Vein endothelial cell (primary cell): ENCODE measurements at places on chromosomes 7 and 10. TPM values are rescaled to one million over a fixed set of nuclear protein-coding genes. Genes with fewer than 3 reads are reported as not detected.

OR2A7 gene
- total RNA-seq: not detected in 2 replicates

TWNK gene
- 5.3 and 5.6 TPM in 2 replicates for total RNA-seq

TAS2R4 gene
- 0.98 and 1.9 TPM in 2 replicates for total RNA-seq

C1QL3 gene
- 0.48 TPM in 1 of 2 replicates, not detected in the other for total RNA-seq

RPP30 gene
- 31.0 and 38.4 TPM in 2 replicates for total RNA-seq

GPC2 gene
- 5.3 and 6.5 TPM in 2 replicates for total RNA-seq

MYL7 gene
- total RNA-seq: not detected in 2 replicates

HTRA1 gene
- total RNA-seq: 32.0 and 39.1 TPM in 2 replicates

FFAR4 gene
- not detected in 2 replicates for total RNA-seq

PON1 gene
- total RNA-seq: not detected in 2 replicates

AGMO gene
- 10.8 and 11.8 TPM in 2 replicates for total RNA-seq

PTN gene
- total RNA-seq: not detected in 2 replicates

RAB11FIP2 gene
- total RNA-seq: 14.0 and 17.8 TPM in 2 replicates

AKR1B15 gene
- not detected in 2 replicates for total RNA-seq

ATP6V0A4 gene
- total RNA-seq: 0.33 and 0.38 TPM in 2 replicates

ANKRD61 gene
- not detected in 2 replicates for total RNA-seq

ITIH5 gene
- not detected in 2 replicates for total RNA-seq

ADK gene
- total RNA-seq: 42.5 and 58.7 TPM in 2 replicates

SPDYE16 gene
- total RNA-seq: under 0.01 TPM in 1 of 2 replicates, not detected in the other

GJD4 gene
- total RNA-seq: not detected in 2 replicates

SLC26A5 gene
- total RNA-seq: 0.33 and 0.38 TPM in 2 replicates

GRID2IP gene
- not detected in 2 replicates for total RNA-seq

ZWINT gene
- 24.5 and 40.1 TPM in 2 replicates for total RNA-seq

BMPER gene
- total RNA-seq: 0.65 and 1.5 TPM in 2 replicates

ASZ1 gene
- total RNA-seq: not detected in 2 replicates

XRCC2 gene
- 2.9 and 6.0 TPM in 2 replicates for total RNA-seq

CAV1 gene
- total RNA-seq: 1,540 and 2,359 TPM in 2 replicates

PNLIPRP2 gene
- not detected in 2 replicates for total RNA-seq

MMP21 gene
- 0.10 and 0.33 TPM in 2 replicates for total RNA-seq

AKR1C4 gene
- not detected in 2 replicates for total RNA-seq

IFIT1 gene
- total RNA-seq: 1.3 and 1.6 TPM in 2 replicates

COX15 gene
- 36.9 and 37.4 TPM in 2 replicates for total RNA-seq

OR2A42 gene
- not detected in 2 replicates for total RNA-seq

CFAP70 gene
- under 0.01 and 0.29 TPM in 2 replicates for total RNA-seq

FAM25A gene
- not detected in 2 replicates for total RNA-seq

PHF14 gene
- 45.1 and 49.4 TPM in 2 replicates for total RNA-seq

AEBP1 gene
- total RNA-seq: 8.9 and 27.4 TPM in 2 replicates

PRF1 gene
- not detected in 2 replicates for total RNA-seq

AIMP2 gene
- total RNA-seq: 64.0 and 75.8 TPM in 2 replicates

PALD1 gene
- 125 and 130 TPM in 2 replicates for total RNA-seq

TRIM56 gene
- total RNA-seq: 11.1 and 12.4 TPM in 2 replicates

CCL24 gene
- total RNA-seq: not detected in 2 replicates

CALHM3 gene
- total RNA-seq: not detected in 2 replicates

GALNT17 gene
- total RNA-seq: not detected in 2 replicates

KAZALD1 gene
- total RNA-seq: 0.33 and 0.57 TPM in 2 replicates

SEMA3E gene
- total RNA-seq: under 0.01 and 1.7 TPM in 2 replicates

ABCB1 gene
- total RNA-seq: 0.57 and 0.65 TPM in 2 replicates
